Stimulated activated CD8-positive, alpha-beta memory T cell treated with anti-CD3 and anti-CD28 coated beads, Interleukin-7, amount 100 ng/mL, for 1 hour (primary cell): ENCODE measurements at places on chromosomes 12 and 14.

- DNase-seq = no peak
Observed at GRCh38 chr12:53993162-53994008, 6.6 kb upstream of the HOXC9 start.

GRCh38 chr14:34781242-34781641 lies 66.8 kb upstream of the CFL2 start:
- no peak for DNase-seq

GRCh38 chr12:40171501-40171900 lies 53.3 kb upstream of the LRRK2 start:
- no peak for DNase-seq

- DNase-seq = no peak
Observed at GRCh38 chr12:132602572-132603239, 7.7 kb downstream of the LRCOL1 start.

DNA sequence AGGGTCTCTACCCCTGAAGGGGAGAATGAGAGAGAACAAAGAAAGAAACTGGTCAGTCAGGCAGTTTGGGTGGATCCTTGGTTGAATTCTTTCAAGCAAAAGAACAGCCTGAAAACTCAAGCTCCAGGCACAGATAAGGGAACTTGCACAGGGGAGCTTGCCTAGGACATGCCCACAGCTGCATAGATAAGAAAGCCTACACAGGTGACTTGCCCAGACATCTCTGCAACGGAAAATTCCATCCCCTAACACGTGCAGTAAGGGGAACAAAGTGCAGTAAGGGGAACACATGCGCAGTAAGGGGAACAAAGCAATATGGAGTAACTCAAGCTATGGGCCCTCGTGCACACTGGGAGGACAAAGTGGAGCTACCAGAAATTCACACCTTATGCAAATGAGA lies 540.1 kb upstream of the MIS18BP1 start:
- no peak for DNase-seq

GRCh38 chr12:26283046-26283445 lies 87.7 kb downstream of the SSPN start:
- no peak for DNase-seq

GRCh38 chr12:98828802-98829600 lies 183.9 kb downstream of the APAF1 start:
- DNase-seq = no peak

DNA sequence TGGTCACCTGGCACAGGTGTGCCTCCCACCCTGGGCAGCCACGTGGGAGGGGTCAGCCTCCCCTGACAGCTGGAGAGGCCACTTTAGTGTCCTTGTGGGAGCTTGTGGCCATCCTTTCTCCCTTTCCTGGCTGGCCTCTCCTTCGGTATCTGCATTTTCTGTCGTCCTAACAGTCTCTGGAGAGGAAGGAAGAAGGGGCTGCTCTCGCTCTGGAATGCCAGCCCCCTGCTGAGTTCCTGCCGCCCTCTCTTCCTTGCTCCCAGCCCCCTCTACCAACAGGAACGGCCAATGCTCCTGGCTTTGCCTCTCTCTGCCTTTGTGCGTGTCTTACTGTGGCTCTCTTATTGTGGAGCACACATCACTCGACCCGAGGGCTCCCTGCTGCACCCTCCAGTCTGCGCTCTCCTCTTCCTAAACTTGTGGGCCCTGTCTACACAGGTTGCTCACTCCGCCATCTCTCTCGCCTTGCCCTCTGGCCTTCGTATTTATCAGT lies 70.8 kb downstream of the FBXL14 start:
- DNase-seq = no peak

DNA sequence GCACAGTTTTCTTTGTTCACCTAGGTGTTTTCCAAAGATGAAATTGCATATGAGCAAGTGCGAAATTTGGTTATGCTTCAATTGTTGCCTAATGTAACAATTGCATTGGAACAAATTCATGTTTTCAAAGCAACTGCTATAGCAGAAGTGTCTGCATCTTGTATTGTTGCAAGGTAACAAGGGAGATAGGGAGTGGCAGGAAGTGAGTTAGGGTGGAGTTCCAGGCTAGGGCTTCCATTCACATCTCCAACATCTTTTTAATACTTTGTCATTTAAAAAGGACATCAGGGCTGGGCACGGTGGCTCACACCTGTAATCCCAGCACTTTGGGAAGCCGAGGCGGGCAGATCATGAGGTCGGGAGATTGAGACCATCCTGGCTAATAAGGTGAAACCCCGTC lies 312.3 kb upstream of the E2F7 start:
- no peak for DNase-seq

DNA sequence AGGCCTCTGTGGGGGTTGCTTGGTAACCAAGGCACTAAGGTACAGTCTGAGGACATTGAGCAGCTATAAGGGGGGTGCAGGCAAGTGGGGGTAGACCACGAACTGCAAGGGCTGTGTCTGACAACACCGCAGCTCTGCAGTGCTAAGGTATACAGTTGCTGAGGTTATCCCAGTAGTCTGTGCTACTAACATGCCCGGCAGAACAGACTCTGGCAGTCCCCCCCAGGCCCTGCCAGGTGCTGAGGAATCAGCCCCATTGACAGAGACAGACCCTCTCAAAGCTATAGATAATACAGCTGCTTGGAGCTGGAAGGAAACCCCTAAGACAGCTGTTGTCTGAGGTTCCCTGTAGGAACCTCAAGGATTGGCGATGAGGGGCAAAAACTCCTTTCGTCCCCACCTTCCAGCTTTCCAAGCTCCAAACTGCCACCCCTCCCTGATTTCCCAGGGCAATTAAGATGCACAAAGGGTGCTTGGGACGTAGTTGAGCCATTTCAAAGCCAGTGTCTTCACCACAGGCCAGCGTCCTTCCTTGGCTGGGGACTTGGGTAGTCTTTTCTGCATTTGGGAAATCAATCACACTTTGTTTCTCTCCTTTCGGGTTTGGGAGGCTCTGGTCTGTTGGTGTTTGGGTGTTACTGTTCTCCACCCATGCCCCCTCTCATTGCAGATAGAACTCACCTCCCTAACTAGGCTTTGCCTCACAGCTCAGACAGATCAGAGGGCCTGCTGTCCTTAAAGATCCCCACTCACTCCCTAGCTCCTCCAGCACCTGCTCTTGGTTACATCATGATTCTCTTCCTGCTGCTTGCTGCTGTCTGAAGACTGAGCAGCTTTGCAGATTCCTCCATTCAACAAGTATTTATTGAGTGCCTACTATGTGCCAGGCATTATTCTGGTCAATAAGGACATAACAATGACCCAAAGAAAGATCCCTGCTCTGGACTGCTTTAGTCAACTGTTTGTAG lies 2.0 kb upstream of the MYH7 start:
- no peak for DNase-seq

DNA sequence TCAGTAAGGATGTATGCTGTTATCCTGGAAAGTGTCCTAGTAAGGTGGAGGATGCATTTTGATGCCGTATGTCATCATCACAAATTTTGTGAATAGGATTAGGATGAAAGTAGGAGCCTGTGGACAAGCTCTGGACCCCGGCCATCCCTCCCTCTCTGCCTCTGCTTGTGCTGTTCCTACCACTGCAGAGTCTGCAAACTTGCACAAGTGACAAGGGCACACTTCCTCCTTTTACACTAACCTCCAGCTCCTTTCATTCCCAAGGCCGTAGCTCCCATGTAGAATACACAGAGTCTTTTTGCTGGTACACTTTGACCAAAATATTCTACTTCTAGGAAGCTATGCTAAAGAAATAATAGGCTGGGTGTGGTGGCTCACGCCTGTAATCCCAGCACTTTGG lies 13.3 kb upstream of the TMCC3 start:
- DNase-seq = no peak

DNA sequence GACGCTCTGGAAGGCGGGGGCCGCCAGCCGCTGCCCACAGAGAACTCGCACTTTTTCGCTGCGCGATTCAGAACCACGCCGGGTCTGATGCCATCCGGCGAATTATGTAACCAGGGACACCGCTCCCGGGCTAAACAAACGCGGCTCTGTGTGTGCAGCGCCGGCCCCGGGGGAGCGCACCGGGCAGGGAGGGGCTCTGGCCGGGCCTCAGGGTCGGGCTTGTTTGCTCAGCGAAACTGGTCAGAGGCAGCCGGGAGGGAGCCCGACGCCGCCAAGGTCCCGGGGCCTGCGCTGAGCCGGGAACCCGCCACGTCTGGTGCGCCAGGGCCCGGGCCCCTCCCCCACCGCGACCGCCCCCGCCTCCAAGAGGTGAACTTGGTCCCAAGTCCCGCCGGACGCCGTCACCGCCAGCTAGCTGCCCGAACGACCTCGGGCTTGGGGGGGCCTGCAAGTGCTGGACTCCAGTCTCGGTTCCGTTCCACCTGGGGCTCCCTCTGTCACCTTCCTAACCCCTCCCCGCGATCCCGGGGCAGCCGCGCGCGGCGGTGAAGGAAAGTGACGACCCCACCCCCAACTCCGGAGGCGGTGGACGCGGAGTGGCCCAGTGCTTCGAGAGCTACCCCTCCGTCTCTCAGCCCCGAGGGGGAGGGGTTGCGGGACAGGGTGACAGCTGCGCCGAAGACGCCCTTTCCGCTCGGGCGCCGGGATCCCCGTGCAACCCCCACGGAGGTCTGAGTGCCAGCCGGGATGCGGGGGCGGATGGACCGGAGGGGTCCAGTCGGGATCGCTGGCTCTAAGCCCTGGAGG lies 848 bp downstream of the CTDSP2 start:
- DNase-seq = no peak
